GM03348 (cell line): ENCODE measurements at places on chromosomes 2 and 18.

DNA sequence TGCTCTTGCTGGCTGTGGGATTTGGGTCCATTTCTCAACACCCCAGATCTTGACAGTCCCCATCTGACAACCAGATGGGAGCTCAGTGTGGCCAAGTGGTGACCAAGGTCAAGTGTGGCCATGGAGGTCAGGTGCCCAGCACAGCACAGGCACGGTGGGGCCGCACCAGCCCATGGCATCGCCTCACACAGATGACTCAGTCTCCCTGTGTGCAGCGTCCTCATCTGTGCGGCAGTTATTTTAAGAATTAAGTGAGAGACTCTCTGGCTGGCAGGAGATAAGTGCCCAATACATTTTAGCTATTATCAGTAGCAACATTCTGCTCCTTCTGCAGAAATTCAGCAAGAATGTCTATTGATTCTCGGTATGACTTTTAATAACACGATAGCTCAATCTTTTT lies 167.2 kb downstream of the DDX1 start:
- no peak for DNase-seq

DNA sequence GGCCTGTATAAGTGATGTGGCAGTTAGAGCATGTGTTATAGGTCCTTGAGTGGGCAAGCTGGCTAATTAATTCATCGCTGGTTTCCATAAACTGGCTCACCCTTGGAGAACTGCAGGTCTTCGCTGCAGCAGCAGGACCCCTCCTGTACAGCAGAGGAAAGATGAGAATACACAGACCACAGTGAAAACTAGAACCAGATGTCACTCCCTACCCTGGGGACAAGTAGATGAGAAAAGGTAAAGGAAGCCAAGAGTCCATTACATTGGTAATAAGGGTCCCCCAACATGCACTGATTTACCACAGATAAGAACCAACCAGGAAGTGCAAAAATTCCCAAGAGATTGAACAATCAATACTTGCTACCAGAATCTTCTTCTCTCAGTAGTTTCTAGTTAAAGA lies 415.6 kb upstream of the LYPD1 start:
- no peak for DNase-seq

DNA sequence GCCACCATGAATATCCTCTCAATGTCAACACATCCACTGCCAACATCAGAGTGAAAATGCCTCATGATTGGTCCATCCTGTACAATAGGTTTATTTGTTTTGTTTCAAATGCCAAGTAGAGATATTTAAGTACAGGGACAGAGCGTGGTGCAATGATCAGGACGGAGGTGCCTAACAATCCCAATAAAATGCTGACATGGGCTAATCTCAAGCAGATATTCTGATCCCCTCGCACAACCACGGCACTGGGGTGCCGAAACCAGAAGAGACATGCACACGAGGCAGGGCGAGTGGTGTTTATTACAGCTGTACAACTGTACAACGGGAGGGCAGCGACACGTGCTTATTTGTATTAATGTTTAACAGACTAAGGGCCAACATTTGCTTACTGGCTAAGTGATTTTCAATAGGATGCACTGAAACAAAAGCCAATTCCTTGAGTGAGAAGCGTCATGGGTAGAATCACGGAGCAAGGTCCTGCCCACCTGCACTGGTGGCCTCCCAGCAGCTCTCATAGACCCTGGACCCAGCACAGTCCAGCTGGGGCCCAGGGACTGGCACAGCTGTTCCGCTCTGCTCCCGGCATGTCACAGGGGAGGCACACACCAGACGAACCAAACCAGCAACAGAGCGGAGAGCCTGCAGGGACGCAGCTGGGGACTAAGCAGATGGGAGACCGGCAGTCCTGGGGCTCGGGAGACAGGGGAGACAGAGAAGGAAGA lies 101.4 kb downstream of the HDAC4 start:
- no peak for DNase-seq

GRCh38 chr2:199409759-199410529 lies 47.8 kb downstream of the SATB2 start:
- DNase-seq, result peak; percentile 45

DNA sequence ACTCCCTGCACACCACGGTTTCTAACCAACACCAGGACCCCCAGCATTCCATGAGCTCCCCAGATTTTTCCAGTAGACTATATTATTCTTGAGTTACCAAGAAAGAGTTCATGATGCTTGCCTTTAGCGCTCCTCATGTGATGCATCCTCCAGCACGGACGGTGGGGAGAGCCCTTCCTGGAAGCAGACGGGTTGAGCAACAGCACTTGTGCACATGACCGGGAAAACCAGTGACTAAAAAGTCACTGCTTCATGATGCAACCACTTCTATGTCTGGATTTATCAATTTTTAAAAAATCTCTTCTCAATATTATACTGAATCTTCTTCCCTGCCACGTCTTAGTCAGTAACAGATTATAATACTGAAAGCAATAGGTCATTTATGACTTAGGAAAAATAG lies 20.4 kb upstream of the DOK6 start:
- DNase-seq, result no peak

- no peak for DNase-seq
Measured at GRCh38 chr2:81645745-81646301, 1341.3 kb upstream of the LRRTM1 start.

DNA sequence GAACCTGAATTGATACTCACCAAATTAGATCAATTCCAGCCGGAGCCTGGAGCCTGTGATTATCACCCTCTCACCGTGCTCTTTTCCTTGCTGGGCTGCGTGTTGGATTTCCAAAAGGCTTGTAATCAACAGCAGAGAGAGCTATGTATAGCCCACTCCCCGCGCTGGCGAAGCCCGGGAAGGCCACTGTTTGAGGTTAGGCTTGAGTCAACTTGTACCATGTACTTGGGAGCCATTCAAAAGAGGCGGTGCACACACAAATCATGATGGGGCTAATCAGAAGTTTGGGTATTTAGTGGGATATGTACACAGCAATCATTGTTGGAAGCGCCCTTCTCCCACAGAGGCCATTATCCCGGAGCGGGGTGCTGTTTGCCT lies 151.6 kb downstream of the GLI2 start:
- DNase-seq, result no peak

- no peak for DNase-seq
Measured at GRCh38 chr2:186612555-186613440, 22.9 kb downstream of the ITGAV start.

DNA sequence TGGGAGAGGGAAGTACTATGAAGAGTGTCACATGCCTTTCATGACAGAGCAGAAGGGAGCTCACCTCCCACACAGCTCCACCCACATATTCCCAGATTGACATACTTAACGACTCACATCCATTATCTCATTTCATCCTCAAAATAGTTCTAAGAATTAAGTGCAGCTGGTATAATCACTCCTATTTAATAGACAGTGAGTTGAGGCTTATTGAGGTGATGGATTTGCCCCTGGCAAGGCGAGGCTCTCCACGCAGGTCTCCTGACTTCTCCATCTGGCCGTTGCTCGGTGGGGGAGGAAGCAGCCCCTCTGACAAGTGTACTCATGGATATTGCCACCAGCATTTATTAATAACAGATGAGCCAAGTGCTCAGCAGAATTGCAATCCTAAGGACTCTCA lies 81.4 kb downstream of the TGOLN2 start:
- peak; percentile 31 for DNase-seq

DNA sequence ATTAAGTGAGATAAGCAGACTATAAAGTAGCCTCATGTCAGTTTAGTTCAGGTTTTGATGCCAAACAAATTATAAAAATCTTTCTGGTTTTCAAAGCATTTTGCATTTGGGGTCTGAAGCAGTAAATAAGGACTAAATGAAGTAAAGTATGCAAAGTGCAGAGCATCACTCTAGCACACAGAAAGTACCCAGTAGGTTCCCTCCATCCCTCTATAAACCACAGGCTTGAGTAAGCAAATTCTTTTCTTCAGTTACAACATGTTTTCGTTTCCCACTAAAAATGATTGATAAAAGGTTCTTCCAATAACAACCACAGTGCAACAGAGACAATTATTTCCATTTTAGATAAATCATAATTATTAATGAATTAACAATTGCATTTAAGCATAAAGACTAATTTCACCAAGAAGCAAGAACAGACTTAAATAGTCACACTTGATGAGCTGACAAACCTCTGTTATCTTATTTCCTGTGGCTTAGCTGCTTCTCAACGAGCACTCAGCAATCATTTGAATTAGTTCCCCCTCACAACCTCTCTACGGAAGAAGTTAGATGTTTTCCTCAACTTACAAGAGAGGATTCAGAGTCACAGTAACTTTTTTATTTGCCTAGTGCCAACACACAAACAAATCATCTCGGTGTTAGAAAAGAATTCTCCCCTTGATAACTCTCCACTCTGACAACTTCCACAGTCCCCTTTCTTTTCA lies 249.8 kb downstream of the NBAS start:
- DNase-seq, result peak; percentile 24

GRCh38 chr18:32974421-32975162 lies 201.8 kb upstream of the KLHL14 start:
- DNase-seq, result no peak

GRCh38 chr18:319720-320119 lies 51.9 kb upstream of the THOC1 start:
- DNase-seq, result no peak

DNA sequence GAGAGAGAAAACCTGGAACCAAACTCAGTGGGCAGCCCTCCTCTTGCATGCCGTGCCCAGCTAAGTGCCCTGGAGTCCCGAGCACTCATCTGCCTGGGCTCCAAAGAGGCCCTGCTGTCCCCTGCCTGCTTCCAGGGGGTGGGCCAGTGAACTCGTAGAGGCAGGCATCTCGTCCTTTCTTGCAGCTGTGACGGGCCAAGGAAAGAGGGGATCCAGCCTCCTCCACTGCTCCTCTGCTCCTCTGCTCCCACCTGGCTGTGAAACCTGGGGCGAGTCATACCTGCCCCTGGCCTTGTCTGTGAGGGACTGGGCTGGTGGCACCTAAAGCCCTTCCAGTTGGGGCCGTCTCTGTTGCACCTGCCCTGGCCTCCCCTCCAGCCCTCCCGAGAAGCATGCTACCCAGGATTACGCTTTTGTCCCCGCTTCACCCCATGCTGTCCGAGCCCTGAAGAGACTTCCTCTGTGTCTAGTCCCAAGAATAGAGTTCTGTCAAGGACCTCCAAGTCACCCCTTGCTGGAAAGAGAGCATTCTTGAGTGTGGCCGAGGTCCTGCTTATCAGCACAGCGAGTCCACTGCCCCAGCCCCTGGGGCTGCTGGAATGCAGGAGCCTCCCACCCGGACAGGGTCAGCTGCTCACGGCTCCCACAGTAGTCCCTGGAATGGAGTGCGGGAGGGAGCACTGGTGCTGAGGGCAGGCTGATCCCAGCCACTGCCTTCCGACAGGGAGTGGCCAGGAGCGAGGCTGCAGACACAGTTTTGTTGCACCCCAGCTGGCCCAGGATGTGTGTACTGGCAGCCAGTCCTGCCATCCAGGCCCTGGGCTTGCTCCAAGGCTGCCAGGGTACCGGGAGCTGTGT lies 14.3 kb downstream of the KCNK3 start:
- DNase-seq, result no peak

DNA sequence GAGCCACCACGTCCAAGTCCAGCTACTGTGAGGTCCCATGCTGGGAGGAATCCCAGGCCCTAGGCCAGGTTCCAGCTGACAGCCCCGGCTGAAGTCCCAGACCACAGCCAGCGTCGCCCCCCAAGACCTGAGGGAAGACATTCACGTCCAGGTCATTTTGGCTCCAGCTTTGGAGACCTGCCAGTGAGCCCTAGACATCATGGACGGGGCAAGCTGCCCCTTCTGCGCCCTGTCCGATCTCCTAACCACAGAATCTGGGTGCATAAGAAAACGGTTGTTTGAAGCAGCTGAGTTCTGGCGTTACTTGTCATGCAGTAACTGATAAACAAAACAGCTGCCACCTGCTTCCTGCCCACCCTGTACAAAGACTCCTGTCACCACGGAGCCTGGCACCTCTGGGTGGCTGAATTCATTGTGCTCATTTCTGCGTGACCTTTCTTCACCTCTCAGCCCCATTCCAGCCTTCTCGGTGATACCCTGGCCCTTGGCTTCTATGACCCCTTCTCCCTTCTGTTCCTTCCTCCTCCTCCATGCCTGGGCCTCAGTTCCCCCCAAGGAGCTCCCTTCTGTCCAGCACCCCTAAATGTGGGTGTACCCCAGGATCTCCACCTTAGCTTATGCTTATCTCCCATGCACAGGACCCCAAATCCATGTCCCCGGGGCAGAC lies 72.6 kb upstream of the SMAD7 start:
- DNase-seq, result no peak

DNA sequence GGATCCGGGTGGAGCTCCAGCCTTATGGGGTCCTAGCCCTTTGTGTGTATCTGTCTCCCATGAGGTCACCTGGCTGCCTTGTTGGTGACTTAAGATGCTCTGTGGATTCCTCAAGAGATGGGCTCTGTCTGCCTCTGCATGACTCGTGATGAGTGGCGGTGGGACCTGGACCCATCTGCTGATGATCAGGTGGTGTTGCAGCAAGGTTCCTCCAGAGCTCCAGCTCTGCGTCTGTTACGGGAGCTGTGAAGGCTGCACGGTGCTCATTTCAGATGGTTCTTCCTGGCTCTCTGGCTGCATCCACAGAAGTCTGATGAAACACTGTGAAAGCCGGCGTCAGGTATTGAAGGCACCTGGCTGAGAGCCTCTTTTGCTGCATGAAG lies 2.4 kb downstream of the AGAP1 start:
- DNase-seq, result no peak

DNA sequence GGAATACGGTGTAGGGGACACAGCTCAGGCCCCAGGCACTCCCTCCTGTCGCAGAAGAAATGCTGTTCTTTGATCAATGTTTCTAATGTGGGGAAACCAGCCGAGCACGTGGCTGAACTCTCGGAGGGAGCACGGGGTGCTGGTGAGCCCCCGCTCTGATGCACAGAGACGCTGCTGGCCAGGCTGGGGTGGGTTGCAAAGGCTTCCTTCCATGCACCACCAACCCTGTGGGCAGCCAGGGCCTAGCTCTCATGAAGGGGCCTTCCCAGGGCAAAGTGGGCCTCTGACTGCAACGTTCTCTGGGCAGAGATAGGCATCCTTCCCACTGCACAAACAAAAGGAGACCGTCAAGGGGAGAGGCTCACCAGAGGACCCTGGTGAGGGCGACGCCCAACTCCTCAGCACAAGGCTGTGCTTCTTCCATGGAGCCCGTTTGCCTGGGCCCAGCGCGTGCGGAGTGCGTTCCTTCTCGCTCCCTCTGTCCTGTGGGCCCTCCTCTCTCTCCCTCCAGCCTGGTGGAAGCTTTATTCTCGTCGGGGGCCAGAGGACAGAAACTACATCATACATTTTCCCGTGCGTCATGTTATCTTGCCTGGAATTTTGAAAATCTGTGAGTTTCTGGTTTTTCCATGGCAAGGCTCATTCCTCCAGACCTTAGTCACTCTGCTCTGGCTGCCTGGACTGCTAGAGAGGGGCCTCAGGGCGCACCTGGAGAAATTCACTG lies 61.1 kb upstream of the SP3 start:
- DNase-seq, result no peak

- no peak for DNase-seq
Measured at GRCh38 chr2:127016329-127016728, 90.6 kb downstream of the BIN1 start.

- no peak for DNase-seq
Measured at GRCh38 chr18:75034937-75035336, 174.0 kb downstream of the PTGR3 start.

- DNase-seq, result no peak
Measured at GRCh38 chr2:58502931-58503330, 261.8 kb upstream of the FANCL start.

GRCh38 chr2:1808981-1809422 lies 64.7 kb upstream of the PXDN start:
- no peak for DNase-seq
